ENCODE measurements at places on chromosomes 6 and 20.

DNA sequence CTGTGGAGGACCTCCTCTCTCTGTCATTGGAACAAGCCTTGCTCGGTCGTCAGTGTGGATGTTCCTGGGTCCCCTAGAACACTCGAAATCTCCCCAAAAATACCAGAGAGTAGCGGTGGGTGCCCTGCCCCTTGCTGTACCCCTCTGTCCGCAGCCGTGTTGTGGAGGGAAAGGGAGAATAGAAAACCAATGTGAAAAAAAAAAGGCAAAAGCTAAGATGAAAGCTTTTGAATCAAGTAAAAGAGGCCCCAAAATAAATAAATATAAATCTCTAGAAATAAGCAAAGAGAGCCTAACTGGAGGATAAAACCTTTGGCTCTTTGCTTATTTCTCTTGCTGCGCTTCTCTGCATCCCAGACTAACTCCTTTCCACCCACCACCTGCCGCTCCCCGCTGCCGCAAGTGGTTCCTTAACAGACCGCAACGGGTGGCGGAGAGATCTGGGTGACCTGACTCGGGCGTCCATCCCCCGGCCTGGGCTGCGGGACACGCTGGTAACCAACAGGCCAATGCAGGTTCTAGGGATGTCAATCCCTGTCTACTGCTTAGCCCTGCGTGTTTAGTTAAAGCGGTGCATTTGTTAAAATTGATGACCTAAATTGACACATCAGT lies 110.0 kb downstream of the GPX5 start:
- no peak for DNase-seq

GRCh38 chr6:29414588-29414987 lies at the start of gene OR12D1:
TSS of gene OR12D1 (plus strand) at chr6:29414928.
- no peak for DNase-seq

DNA sequence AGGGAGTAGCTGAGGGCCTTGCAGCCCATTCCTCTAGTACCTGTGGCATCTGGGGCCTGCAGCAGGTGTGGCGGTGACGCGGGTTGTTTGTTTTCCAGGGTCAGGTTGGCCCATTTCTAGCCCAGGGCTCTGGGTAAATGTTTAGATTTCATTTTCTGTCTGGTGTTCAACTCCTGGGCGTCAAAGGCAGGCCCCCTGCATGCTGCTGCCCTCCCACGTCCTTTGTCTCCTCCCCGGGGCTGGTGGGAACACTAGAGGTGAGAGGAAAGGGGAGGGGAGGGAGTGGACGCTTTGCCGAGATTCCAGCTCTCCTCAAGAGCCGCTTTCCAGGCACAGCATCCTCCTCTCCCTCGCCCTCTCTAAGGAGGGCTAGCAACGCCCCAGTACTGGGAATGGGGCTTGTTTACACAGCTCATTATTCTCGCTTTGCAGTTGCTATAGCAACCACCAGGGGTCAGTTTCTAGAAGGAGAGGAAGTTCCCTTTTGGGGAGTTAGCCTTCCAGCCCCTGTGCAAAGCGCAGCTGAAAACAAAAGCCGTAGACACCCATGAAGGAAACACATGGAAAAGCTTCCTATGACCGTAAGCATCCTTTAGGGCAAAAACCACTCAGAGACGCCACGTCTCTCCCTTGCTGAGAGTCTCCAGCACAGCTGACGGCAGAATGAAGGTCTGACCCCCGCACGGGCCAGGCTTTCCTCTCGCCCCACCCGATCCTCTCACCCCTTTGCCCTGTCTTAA lies 170.6 kb downstream of the LY86 start:
- no peak for DNase-seq

DNA sequence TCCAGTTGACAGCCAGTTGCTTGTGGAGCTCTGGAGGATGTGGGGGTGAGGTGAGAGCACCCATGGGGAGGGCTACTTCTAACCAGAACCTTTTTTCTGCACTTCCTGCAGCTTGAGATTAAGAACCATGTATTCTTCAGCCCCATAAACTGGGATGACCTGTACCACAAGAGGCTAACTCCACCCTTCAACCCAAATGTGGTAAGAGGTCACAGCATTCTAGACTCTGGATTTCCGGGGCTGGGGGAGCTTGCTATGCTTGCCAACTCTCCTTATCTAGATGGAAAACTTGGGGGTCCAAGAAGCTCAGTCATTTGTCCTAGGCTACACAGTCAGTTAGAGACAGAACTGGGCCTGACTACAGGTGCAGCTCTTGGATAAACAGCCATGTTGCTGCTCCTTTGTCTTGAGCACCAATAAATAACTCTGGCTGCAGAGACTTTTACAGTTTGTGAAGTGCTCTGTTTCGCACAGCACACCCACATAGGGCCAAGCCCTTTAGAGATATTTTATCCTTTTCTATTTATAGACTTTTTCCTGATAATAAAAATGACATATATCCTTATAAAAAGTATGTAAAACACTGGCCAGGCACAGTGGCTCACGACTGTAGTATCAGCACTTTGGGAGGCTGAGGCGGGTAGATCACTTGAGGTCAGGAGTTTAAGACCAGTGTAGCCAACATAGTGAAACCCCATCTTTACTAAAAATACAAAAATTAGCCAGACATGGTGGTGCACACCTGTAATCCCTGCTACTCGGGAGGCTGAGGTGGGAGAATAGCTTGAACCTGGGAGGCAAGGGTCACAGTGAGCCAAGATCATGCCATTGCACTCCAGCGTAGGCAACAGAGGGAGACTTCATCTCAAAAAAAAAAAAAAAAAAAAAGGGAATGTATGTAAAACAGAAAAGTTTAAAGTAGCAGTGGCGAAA lies 10.6 kb upstream of the IFT52 start:
- DNase-seq: no peak

GRCh38 chr6:4397307-4397706 lies 261.9 kb upstream of the ECI2 start:
- no peak for DNase-seq

DNA sequence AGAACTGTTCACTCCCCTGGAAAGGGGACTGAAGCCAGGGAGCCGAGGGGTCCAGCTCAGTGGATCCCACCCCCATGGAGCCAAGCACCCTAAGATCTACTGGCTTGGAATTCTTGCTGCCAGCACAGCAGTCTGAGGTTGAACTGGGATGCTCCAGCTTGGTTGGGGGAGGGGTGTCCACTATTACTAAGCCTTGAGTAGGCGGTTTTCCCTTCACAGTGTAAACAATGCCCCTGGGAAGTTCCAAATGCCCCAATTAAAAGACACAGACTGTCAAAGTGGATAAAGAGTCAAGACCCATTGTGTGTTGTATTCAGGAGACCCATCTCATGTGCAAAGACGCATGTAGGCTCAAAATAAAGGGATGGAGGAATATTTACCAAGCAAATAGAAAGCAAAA lies 150.2 kb downstream of the LPA start:
- DNase-seq: no peak

DNA sequence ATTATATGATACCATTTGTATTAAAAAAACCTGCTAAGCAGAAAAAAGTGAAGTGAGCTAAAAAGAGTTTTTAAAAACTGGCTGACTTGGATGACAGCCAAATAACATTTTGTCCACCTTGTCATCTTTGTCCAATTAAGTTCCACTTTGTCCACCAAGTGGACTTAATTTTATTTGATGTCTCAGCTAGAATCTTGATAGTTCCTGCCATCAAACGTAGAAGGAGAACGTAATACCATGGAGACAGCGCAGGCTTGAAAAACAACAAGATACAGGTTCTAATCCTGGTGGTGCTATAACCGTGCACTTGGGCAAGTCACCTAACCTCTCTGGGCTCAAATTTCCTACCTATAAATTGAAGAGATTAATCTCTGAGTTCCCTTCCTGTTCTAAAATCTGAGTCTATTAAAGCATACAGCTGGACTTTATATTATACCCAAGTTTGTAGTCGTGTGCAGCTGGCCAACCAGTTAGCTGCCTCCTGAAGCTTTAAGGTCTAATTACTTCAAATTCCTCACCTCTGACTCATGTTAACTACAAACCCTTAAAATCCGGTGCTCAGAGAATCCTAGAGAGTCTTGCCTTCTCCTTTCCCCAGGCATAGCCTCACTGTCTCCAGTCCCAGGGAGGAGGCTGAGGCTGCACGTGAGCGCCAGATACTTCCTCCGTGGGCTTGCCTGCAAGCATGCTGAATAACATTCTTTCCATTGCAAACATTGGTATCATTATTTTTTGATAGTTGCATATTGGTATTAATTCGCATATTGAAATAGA lies 16.8 kb downstream of the TMEM244 start:
- no peak for DNase-seq

DNA sequence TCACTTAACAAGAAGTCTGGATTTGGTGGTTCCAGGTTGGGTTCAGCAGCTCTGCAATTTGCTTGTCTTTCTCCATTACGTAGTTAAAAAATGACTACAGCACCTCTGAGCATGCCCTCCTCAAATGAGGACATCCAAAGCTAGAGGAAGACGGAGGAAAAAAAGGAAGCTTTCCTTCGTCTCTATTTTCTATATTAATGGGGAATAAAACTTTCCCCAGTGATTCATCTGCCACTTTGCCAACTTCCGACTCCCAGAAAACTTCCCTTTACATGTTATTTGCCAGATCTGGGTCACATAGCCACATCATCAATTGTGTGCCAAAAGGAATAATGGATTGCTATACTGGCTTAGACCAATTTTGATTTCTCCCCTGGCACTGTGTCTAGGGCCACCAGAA lies 69.5 kb downstream of the ZFAND3 start:
- no peak for DNase-seq

GRCh38 chr6:116695401-116695800 lies 14.4 kb downstream of the KPNA5 start:
- no peak for DNase-seq

GRCh38 chr6:169158691-169159090 lies 95.0 kb downstream of the THBS2 start:
- DNase-seq: no peak

DNA sequence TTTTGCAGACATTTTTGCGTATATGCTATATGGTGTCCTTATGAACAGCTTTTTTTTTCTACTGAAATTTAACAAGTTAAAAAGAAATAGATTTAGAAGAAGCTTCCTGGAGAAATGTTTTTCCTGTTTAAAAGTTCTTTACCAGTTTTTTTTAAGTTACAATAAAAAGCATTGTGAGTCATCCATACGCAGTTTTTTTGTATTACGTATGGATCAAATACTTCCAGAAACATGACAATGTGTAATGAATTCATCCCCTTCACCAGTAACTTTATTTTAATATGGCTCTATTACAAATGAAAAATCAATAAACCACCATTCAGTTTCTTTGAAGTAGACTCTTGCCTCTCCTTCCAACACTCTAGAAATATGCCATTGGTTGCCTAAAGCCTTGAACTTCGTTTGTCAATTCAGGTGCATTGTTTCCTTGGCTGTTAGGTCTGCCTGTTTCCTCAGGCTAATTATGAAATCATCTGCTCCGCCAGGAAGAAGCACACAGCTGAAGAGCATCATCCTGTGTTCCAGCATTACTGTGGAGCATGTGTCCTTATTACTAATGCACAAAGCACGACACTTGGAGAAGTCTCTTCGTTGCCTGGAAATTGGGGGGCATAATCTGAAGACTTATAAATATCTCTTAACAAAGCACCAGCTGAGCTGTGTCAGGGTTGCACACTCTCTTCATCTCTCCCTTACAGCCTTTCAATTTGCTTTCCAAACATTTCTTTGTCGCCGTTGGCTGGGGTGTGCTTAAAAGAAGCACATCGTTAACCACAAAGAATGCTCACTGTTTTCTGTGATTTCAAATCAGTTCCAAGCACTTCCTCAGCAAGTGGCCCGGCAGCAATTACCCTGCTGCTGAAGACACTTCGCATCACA lies 9.6 kb downstream of the MOXD1 start:
- no peak for DNase-seq

GRCh38 chr6:63349401-63349800 lies 29.6 kb upstream of the LGSN start:
- DNase-seq: no peak

- DNase-seq: no peak
Observed at GRCh38 chr6:170049641-170050561, 241.0 kb downstream of the DLL1 start.

GRCh38 chr20:62879275-62880146 lies 17.9 kb upstream of the TCFL5 start:
- no peak for DNase-seq

GRCh38 chr6:8268606-8269005 lies 166.3 kb upstream of the EEF1E1 start:
- DNase-seq: no peak

DNA sequence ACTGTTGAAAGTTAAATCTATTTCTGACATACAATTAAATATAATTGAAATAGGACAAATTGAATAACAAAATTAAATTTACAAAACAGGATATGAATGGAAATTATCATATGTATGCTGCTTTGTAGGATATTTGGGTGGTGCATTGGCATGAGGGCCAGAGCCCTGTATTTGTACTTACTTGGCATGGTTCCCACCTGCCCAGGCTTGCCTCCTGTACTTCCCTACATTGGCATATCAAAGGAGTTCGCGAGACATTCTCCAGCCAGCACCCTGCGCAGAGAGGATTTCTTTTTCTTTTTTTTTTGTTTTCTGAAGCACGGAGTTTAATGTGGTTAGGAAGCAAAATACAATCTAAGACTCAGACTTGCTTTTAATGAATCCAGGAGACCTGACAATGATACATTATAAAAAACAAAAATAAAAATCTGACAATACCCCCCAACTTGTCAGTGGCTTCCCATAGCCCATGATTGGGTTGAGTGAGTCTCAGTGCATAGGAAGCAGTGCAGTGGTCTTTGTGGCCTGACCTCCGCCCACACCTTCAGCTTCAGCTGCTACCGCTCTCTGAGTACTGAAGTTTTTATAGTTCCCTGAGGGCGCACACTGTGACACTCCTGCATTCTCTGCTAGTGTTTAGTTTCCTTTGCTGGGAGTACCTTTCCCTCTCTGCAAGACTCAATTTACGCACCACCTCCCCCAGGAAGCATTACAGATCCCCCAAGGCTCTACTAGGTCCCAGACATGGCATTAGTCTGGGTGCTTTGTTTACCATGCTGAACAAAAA lies 440.8 kb downstream of the UTRN start:
- no peak for DNase-seq

DNA sequence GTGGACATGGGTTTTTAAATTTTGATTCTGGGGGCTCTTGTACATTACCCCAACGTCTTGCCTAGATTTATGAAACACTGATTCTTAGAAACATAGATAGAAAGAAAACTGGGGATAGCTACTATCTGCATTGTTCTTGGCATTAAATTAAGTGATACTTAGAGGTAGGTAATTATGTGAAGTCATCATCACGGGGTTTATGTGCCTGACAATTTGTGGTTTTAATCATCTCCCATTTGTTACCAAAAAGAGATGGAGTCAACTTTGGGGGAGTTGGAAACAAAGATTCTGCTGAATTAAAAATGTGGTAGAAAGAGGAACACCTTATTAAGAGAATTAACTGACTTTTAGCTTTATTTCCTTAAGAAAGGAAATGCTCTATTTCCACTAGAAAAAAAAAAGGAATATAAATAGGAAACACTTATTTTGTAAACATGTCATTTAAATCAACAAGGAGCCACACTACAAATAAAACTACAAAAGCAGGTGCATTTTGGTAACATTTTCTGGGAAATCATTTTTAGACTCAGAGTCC lies 5.6 kb downstream of the TNFAIP3 start:
- no peak for DNase-seq

DNA sequence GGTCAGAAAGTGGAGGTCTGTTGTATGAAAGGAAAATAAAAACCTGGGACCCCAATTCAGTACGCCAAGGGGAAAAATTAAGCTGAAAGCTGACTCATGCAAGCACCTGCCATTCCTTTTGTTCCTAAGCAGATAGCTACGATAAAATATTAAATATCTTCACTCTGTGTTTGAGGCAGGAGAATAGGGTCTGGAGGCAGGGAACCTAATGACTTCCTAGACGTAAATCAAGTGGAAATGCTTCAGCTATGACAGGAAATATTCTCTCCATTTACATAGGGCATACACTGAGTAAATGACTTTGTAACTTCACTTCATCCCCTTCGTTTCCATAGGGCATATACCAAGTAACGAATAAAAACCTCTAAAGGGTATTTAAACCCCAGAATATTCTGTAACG lies 41.0 kb upstream of the IFNGR1 start:
- no peak for DNase-seq

Data from brain pericyte (primary cell).